ACHN (cell line): ENCODE measurements at places on chromosomes 6 and 20.
A peak's percentile ranks its signal among the peaks of the same experiment; 100 is the strongest.

DNA sequence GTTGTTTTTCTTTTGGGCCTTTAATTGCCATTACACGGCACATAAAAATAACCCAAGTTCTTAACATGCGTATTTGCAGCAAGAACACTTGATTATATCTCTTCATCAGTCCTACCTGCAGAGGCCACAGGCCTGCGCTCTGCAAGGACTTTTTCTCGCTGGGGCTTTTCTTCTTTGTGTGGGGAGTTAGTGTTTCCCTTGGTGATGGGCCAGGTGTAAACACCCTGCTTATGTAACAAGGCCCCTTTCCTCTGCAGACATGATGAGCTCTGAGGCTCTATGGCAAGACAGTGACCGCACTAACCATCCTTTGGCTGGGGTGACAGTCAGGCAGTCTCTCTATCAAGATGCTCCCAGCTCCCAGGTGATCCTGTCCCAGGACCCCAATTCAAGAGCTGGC, 97.8 kb upstream of the PCSK2 start:
- DNase-seq, result no peak

DNA sequence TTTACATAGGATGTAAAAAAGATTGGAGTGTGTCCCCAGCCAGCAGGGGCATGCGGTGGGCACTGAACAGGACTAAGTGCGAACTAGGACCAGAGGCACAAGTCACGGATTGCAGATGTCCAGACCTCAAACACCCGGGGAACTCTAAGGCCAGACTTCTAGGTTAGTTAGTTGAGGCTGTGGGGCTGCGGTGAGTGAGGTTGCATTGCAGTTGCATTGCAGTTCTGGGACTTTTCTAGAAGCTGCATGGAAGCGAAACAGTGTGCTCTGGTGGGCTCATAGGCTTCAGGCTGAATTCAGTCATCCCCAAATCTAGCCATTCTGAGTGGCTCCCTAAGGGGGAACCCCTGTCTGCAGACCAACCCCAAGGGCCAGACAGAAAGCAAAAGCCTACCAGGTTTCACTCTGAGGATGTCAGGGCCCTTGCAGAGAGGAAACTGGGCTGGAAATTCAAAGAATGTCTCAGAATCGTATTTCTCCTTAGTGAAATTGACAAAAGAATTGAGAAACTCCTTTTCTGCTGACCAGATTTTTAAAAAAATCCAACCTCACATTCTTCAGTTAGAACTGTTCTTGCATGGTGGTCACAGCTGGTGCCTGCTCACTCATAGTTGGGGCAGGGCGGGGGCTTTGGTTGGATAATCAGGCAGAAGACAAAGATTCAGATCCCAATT, 182.8 kb downstream of the ZDHHC14 start:
- DNase-seq, result no peak

DNA sequence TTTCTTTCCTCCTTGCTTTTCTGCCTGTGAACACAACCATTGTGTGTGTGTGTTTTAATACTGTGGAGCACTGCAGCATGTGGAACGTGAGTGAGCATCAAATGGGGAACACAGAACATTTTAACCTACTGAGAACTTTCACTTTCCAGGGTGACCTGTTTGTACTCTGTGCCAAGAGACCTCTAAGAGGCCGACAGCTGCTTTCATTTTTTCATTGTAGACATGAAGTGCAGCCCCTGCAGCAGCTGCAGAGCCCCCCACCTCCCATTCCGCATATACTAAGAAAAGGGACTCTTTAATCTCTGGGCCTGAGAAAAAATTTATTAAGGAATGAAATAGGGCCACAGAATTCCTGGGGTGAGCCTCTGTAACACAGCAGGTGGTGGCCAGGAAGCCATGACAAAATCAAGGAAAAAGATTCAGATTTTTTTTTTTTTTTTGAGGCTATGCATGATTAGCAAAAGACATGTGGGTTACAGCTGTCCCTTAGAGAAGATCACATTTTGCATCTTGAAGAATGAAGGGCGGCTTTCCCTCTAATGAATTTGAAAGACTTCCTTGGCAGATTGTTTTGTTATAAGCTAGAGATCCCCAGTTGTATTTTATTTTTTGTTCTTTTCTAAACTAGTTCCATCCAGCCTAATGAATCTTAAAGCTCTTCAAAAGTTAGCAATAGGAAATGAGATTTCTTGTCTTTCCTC, 503.4 kb downstream of the CD109 start:
- no peak for DNase-seq

DNA sequence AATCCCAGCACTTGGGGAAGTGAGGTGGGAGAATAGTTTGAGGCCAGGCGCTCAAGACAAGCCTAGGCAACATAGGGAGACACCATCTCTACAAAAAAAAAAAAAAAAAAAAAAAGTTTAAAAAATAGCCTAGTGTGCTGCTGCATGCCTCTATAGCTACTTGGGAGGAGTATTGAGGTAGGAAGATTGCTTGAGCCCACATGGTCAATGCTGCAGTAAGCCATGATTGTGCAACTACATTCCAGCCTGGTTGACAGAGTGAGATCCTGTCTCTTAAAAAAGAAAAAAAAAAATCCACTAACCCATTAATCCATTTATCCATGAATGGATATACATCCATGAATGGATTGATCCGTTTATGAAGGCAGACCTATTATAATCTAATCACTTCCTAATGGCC, 1064.6 kb upstream of the EYS start:
- DNase-seq, result no peak

DNA sequence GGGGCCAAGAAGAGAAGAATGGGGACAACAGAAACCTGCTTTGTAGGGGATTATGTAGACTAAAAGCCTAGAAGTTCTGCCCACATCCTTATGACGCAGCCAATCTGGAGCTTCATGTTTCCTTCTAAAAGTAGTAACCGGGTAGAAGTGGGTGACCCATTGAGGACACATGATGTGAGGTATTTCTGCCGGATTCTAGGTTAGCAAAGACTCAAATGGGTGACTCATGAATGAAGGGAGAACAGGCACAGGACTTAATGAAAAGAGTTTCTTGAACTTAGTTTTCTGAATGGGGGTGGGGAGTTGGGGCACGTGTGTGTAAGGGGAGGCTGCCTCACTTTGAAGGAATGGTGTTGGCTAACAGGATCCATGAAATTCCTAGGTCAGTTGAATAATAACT, 68.8 kb downstream of the CDS2 start:
- DNase-seq, result no peak

- no peak for DNase-seq
Observed at GRCh38 chr6:110622912-110623578, 146.6 kb upstream of the SLC22A16 start.

DNA sequence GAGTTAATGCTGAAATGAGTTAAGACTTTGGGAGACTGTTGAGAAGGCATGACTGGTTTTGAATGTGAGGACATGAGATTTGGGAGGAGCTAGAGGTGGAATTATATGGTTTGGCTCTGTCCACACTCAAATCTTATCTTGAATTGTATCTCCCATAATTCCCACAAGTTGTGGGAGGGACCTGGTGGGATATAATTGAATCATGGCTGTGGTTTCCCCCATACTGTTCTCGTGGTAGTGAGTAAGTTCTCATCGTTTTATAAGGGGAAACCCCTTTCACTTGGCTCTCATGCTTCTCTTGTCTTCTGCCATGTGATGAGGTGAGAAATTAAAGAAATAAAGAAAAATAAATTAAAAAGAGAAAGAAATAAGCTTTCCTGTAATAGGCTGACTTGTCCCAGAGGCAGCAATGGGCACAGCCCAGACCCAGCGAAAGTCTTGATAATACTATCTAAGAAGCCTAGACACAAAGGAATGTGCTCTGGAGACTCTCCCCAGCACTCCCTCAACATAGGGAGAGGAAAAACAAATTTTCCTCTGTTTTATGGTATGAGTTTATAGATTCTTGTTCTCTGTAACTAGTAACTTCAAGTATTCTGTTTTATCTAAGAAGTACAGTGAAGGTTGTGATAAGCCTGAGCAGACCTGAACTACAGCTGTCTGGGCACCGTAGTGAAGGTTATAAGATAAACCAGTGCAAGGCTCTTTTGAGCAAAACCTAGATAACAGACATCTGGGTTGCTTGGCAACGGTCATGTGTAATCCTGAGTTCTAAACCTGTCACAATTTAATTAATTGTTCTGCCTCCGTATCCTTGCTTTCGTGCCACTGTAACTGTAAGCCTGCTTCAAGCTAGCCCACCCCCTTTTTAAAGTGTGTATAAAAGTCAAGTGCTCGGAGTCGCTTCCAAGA, 88.9 kb upstream of the ECI2 start:
- DNase-seq, result no peak

DNA sequence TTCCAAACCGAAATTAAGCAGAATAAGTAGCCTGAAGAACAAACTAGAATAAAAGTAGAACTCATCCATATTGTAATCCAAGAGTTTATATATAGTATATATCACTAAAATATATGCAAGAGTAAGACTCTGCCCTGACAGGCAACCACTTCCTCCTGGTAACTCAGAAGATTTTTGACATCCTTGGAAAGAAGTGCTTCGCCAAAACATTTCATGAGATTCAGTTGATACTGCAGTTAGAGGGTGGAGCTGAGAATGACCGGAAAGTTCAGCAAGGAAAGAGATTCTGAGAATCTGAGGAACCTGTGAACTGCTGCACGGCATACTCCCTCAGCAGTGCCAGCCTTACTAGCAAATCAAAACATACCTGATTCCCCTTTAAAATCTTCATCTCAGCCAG, 79.6 kb downstream of the CDK19 start:
- DNase-seq, result no peak

DNA sequence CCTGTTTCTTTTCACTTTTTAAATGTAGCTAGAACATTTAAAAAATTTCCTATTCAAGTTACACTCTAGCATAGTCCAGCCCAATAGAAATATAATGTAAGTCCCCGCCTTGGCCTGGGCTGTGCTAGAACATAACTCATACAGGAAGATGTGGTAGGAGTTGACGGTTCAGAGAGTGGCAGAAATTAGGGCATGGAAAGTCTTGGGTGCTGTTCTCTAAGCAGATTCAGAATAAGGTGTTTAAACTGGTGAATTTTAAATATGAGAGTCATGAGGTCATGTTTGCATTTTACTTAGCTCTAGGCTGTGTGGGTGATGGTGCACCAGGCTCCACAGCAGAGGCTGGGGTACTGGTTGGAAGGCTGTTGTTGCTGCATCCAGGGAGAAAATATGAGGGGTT, 256.5 kb downstream of the FARS2 start:
- DNase-seq, result no peak

DNA sequence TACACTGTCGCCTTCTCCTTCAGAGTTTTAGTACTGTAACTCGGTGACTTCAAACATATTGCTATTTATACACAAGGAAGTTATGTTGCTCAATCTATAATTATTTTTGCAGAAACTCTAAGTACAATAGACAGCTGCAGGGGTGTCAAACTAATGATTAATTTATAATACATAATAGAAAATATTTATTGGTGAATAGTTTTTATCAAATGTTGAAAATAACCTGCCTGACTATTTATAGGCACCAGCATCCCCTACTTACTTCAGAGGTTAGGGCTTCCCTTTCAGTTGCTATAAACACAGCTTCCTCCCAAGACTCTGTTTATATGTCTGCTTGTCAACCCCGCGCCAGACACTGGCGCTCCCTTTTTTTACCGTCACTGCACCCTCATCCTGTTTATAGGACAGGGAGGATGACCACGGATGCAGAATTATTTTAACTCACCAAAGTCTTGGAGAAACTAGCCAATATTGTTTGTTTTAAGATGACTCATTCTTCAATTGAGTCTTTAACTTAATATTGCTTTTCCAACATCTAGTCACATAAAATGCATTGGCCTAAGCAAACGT, 225.0 kb downstream of the ALDH8A1 start:
- no peak for DNase-seq

- no peak for DNase-seq
Observed at GRCh38 chr6:12246900-12247299, 43.3 kb upstream of the EDN1 start.

GRCh38 chr20:57768519-57768918, 58.7 kb upstream of the PMEPA1 start:
- no peak for DNase-seq

- peak; percentile 22 for DNase-seq
Observed at GRCh38 chr6:153790876-153791473, 248.1 kb upstream of the OPRM1 start.

GRCh38 chr6:20472748-20473147, 61.5 kb upstream of the CDKAL1 start:
- DNase-seq, result no peak

- DNase-seq, result no peak
Observed at GRCh38 chr6:31094389-31094881, 17.9 kb downstream of the C6orf15 start.

- DNase-seq, result peak; percentile 20
Observed at GRCh38 chr6:74044417-74045096, 348.6 kb downstream of the CD109 start.

- no peak for DNase-seq
Observed at GRCh38 chr20:63318391-63319163, 25.6 kb downstream of the COL20A1 start.

DNA sequence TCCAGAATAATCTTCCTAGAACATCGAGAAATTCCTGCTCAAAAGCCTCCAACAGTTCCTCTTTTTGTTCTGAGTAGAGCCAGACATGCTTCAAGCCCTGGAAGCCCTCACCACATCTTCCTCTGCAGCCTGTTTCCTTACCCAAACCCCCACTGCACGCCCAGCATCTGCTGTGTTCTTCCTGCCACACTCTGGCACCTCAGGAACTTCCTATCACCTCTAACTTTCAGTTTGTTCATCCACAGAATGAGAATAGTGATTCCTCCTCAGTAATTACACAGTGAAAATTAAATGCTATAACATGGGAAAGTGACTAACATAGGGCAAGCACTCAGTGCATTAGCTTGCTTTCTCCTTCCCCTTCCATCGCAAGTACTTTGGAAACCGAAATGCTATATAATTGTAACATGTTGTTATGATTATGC, 26.3 kb downstream of the C6orf89 start:
- DNase-seq, result no peak

- DNase-seq, result no peak
Observed at GRCh38 chr20:63658749-63659187, 656 bp downstream of the RTEL1 start.

GRCh38 chr20:47733892-47734291, 51.4 kb downstream of the SULF2 start:
- DNase-seq, result no peak

GRCh38 chr6:31525932-31526591, 2.7 kb upstream of the MCCD1 start:
- DNase-seq, result no peak

DNA sequence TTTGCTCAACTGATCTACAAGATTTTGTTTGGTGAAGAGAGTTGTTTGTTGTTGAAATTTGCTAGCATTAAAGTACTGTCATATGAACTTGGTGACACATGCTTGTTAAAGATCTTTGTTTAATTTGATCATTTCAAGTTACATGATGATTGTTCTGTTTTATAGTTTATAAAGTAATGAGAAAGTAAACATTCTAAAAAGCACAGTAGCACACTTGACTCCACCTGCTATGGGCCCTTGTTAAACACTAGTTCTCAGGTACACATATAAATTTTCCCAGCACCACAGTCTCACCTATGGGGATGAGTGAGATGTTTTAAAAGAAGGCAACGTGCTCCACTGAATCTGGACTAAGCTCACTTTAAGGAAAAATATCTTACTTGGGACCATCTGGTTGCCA, 14.1 kb downstream of the MCHR2 start:
- DNase-seq, result no peak
